ENCODE measurements at places on chromosomes 5 and 9.

- no peak for DNase-seq
These were observed 22.4 kb downstream of the SPINK5 start for GRCh38 chr5:148085977-148086705.

DNA sequence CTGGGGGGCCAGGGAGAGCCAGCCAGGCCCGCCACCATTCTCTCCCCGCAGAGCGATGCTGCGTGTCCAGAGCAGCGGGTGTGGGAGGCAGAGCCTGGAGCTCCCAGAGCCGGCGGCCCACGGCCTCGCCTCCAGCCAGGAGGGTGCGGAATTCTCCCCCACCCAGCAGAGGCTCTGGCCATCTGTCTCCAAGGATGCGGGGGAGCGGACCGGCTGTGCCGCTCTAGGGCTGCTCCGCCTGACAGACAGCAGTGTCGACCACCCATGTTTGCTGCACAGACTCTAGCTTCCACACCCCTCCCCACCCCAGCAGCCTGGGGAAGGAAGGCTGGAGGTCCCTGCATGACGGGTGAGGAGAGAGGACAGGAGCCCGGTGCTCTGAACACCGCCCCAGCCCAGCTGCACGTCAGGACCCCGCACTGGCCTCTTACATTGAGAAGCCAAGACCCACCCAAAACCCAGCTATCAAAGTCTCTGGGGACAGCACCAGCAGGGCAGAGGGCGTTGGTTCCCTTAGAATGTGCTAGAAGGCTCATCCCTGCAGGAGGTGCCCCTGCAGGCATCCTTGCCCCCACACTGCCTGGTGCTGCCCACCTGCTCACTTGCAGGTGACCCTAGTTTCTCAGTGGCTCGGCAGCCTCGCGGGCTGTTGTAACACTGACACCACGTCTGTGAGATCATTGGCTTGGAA is 29.7 kb upstream of the FCN1 start:
- no peak for DNase-seq

GRCh38 chr5:7364226-7364875 is 31.6 kb upstream of the ADCY2 start:
- DNase-seq = no peak

DNA sequence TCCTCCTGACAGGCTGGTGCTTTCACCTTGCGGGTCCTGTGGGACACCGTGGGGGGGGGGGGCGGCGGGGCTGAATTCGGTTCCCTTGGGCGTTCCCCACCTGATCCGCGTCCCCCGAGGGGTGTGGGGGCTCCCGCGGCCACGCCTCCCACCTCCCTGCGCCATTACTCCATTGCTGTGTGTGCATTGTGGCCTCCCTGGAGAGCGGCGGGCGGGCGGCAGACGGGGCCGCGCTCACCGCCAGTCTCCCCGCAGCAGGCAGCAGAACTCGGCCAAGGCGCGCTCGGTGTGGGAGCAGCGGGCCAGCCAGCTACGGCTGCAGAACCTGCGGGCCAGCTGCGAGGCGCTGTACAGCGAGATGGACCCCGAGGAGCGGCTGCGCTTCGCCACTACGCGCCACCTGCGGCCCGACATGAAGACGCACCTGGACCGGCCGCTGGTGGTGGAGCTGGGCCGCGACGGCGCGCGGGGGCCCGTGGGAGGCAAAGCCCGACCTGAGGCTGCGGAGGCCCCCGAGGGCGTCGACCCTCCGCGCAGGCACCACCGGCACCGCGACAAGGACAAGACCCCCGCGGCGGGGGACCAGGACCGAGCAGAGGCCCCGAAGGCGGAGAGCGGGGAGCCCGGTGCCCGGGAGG is 145.3 kb downstream of the CACNA1B start:
- DNase-seq = no peak

GRCh38 chr5:31469886-31470285 is 62.0 kb downstream of the DROSHA start:
- no peak for DNase-seq

GRCh38 chr9:87970602-87971001 is 3.7 kb downstream of the CDK20 start:
- no peak for DNase-seq

DNA sequence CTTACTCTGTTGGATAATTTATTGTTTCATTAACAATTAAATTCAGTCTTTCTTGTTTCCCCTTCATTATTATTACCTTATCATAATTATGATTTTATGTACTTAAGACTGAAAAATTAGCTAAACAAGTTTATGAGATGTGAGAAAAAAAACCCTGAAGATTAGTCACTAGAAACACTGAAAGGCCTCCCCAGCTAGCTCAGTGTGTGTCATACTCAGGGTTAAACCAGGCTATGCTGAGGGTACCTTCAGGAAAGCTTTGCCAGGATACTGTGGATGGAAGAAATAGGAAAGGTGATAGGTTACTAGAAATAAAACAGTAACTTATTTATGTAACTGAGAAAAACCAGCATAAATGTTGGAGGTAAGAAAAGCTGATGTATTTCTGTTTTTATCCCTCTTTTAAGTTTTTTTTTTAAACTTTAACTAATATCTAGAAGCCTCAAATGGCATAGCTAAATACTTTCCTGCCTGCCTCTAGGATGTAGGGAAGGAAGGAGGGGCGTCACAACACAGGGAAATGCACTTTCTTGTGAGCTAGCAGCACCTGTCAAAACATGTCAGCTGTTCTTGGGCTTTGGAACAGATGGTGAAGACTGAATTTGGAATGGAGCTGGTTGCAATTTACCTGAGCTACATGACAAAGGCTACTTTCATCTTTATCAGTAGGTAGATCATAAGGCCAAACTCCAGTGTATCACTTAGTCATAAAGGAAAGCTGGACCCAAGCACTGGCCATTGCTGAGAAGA is 24.2 kb downstream of the NMRK1 start:
- no peak for DNase-seq

DNA sequence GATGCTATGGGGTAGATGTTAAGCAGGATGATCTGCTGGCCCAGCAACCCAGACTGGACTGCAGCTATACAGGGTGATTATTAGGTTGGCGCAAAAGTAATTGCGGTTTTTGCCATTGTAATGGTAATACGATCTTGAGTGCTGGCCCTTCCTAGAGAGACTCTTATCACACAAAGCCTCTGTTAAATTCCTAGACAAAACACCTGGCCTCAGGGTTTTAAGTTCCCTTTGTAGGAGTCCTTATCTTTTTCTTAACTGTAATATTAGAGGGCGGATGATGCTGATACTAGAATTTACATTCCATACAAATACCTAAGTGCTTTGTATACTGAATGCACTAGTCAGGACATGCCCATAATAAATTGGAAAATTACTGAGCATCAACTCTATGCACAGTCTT is 222.2 kb downstream of the NDUFS4 start:
- no peak for DNase-seq

GRCh38 chr5:126430631-126431030 is 7.4 kb downstream of the GRAMD2B start:
- DNase-seq = no peak

GRCh38 chr5:36877667-36878391 is 1.3 kb downstream of the NIPBL start:
- DNase-seq = no peak

GRCh38 chr5:174457141-174457678 is 267.2 kb upstream of the MSX2 start:
- no peak for DNase-seq

DNA sequence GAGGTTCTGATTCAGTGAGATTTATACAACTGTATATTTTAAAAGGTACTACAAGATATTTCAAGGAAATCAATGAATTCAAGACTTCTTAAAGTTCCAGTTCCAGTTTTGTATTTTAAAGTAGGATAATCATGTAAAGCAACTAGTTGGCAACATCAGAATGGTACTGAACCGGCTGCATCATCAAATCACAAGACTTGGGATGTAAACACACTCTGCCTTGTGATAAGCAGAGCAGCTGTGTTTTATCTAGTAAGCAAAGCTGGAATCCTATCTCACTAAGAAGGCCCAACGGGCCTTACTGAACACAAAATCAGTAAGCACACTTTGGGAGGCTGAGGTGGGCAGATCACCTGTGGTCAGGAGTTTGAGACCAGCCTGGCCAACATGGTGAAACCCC is 327.2 kb upstream of the NREP start:
- DNase-seq = no peak

DNA sequence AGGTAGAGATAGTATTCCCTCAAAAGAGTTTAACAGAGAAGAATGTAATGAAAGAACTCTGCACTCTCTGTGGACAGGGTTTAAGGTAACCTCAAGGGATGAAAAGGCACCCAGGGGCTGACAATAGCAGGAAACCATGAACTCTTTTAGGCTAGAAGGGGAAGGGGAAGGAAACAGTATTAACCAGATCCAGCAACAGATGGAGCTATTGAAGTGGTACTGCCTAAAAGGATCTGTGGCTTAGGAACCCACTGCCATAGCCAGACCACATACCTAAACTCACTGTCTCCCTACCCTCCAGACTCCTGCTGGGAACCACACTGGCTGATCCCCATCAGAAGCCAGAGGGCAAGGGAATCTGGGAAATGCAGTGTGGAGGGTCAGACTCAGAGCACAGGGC is 35.5 kb downstream of the PLGRKT start:
- DNase-seq = no peak

DNA sequence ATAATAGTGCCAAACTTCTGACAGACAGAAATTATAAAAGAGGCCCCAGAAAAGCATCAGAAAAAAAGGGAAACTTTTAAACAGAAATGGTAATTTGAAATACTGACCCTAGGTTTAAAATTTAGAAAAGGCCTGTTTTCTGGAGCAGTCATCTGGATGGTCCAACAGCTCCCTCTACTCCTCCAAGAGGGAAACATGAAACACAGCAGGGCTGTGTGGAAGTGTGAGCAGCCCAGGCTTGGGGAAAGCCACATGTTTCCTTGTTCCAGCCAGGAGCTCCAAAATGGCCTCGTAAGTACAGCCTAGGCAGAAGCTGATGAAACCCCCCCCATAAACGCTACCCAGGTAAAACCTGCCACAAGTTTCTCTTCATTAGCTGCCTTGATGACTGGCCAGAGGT is 499.3 kb upstream of the ADAMTS16 start:
- no peak for DNase-seq

- peak; percentile 8 for DNase-seq
These were observed 159.7 kb downstream of the DOCK2 start for GRCh38 chr5:169796731-169797130.

DNA sequence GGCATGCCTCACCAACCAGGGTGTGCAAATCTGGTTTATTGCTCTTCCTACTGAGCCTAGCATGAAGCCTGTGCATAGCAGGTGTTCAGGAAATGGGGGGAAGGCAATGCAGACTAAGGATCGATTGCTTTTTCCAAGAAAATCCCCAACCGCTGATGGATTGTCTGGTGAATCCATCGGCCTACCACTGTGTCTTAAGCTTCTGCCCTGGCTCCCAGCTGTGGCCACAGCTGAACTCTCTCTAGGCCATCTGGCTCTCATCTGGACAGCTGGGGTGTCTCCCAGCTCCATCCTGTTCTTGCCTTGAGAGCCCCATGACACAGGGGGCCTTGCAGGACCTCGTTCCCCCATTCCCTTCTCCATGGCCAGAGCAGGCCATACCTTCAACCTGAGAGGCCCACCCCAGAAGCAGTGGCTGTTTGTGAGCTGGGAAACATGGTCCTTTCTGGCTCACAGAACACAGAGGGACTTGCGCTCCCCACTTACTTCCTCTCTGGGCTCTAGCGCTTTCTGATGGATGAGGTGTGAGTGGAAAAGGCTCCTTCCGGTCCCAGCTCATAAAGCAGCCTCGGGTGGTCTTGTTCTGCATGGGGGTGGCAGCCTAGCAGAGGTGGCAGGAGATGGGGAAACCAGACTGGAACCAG is 41.8 kb downstream of the COL27A1 start:
- no peak for DNase-seq

DNA sequence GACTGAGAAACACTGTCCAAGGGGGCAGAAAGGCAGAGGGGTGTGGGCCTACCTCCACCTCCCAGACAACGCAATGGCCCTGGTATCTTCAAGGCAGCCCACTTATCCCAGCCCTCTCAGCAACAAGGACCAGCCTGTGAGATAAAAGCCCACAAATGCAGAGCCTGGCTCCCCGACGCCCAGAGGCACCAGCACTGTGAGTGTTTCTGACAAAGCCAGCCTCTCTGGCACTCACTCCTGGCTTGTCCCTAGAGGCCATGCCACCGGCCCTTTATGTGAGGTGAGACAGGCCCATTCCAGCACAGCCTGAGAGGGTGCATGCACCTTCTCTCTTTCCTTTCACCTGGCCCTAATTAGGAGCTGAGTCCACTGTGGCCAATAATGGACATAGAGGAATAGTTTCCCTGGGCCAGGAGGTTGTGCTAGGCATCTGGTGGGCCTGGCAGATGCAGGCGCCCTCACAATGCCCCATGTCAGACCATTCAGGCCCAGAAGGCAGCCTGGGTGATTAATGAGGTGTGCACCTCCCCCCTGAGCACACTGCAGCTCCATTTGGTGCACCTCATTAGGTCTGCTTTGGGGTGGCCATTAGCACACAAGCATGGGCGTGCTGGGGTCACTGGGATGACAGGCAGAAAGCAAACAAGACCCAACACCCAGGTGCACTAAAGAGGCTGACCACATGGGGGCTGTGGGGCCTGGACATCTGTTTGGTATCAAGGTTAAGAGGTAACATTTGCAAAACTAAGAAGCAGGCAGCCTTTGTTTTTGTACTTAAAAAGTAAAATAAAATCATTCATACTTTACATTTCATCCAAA is 176.0 kb downstream of the MED10 start:
- DNase-seq = no peak

DNA sequence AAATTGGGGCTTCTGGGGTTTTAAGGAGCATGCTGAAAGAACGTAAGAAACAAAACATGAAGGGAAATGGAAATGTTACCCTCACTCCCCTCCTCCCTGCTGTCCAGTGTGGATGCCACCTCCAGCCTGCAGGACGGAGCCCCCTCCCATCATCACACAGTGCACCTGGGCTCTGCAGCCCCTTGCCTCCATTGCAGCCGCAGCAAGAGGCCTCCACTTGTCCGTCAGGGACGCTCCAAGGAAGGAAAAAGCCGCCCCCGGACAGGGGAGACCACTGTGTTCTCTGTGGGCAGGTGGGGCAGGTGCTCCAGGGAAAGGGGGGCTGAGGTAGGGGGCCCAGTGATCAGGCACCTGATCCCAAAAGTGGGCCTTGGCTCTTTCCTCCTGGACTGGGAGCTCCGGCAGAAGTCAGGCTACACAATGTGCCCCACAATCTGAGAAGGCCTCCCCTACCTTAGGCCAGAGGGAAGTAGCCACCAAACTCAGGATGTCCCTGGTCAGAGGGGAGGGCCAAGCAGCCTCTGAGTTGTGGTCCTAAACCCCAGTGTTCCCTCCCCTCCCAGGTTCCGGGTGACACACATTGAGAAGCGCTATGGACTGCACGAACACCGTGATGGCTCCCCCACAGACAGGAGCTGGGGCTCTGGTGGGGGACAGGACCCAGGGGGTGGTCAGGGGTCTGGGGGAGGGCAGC is 2.7 kb downstream of the RELL2 start:
- no peak for DNase-seq

DNA sequence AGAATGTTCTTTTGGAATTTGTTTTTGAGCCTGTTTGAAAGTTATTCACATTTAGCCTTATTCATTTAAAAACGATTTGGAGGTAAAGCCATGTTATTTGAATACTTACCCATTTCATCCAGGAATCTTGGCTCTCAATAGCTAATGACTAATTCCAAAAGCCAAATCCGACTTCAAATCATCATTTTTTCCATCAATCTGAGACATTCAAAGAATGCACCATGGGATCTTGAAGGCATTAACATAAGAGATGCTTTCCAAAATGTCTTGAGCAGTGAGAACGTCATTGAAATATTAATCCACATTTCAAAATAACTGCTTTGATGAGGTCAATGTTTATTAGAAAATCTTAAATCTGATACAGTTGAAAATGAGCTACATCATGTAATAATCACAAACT is 617.0 kb upstream of the RORB start:
- DNase-seq = no peak

Measured in CMK (cell line).